ENCODE measurements at places on chromosomes 6 and 20.

- DNase-seq, result no peak
Observed at GRCh38 chr6:30167101-30167500, 3.8 kb downstream of the TRIM15 start.

DNA sequence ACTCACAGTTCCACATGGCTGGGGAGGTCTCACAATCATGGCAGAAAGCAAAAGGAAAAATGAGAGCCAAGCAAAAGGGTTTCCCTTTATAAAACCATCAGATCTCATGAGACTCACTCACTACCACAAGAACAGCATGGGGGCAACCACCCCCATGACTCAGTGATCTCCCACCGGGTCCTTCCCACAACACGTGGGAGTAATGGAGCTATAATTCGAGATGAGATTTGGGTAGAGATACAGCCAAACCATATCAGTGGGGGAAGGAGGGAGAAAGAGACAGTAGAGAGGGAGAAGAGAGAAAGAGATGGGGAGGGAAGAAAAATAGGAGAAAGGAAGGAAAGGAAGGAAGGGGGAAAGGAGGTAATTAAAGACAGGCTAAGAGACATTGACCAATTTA is 30.1 kb downstream of the GMDS start:
- DNase-seq, result no peak

- DNase-seq, result peak; percentile 69
Observed at GRCh38 chr6:156827382-156827781, 50.2 kb downstream of the ARID1B start.

GRCh38 chr6:107731422-107732319 is 92.4 kb downstream of the SCML4 start:
- DNase-seq, result no peak

- no peak for DNase-seq
Observed at GRCh38 chr6:127100510-127101140, 17.8 kb upstream of the RSPO3 start.
